ENCODE measurements at places on chromosomes 5 and 9.

DNA sequence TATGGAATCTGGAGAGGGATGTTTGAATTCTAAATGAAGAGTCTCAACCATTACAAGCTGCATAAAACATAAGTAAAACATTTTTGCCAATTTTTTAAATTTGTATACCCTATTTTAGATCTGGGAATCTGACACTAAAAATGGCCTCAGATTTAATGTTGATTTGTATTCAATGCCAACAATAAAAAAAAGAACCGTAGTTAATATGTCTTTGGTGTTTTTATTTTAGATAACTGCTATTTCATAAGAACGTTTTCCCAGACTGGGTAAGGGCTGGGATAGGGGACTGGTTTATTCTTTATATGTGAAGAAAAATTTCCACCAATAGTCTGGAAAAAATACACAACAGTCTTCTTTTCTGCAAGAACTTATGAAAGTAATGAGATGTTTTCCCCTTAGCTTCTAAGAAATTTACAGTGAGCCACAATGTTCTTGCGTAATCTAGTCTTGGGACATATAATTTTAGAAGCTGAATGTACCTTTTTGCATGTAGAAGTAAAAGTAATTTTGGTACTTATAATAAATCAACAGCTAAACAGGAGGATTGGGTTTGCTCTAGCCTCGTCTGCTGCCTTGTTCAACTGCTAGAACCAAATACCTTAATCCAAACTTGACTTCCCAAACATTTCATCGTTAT is 244.6 kb upstream of the EFNA5 start:
- no peak for DNase-seq

- DNase-seq, result no peak
These were observed 201.1 kb downstream of the EPB41L4A start for GRCh38 chr5:112217843-112218579.

DNA sequence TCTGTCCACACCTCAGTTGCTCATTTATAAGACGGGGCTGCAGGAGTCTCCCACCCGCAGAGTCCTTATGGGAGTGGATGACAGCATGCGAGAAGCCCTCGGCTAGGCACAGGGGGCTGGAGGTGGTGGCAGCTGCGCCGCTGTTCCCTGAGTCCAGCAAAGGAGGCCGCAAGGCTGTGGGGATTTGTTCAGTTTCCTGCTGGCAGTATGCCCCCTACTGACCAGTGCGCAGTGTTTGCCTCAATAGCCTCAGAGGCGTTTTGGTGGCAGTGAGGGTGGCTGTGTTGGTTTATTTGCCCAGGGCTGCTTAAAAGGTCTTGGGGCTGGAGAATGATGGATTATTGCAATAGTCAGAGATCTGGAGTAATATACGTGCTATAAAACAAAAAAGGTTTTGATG is 176.3 kb upstream of the OTULINL start:
- DNase-seq, result no peak

DNA sequence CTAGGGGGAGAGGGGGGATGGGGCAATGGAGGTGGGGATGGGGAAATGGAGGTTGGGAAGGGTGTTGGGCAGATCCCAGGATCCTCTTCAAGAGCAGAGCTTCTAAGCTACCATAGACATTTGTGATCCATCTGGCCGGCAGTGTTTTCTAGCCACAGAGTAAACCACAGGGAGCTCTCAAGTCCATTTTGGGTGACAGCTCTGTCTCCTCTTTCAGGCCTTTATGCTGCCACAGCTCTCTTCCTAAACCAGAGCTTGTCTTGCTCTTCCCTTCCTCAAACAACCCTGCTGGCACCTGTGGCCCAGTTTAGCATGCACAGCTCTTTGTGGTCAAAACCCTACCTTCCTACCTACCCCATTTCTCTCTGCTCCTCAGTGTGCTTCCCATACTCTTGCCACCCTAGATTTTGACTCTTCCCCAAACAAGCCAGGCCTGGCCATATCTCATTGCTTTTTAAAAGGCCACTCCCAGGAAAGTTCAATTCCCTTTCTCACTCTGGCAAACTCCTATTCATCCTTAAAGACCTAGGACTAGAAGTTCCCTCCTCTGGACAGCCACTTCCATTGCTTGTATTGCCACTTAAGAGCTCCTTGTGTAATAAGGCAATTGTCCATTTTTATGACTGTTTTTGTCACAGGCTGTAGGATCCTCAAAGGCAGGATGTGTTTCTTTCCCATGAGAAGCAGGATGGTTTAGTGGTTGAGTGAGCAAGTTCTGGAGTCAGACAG is 84.3 kb upstream of the PANK3 start:
- DNase-seq, result no peak

- no peak for DNase-seq
These were observed 132.9 kb upstream of the ANKH start for GRCh38 chr5:15004506-15004905.

Measured in activated CD4-positive, alpha-beta T cell treated with anti-CD3 and anti-CD28 coated beads, Interleukin-2, amount 50 U/mL, for 16 hours (primary cell).